Muscle of leg (tissue), 16 donors: ENCODE measurements at places on chromosomes 2 and 18. TPM values are rescaled to one million over a fixed set of nuclear protein-coding genes. Genes with fewer than 3 reads are reported as not detected.

Gene CPS1
- 2.1 TPM for total RNA-seq

Gene ALK
- 0.04 TPM for total RNA-seq

Gene EFHD1
- 7.0 TPM for total RNA-seq

Gene MCEE
- 32.8 TPM for total RNA-seq

Gene DSG1
- not detected for total RNA-seq

Gene RUFY4
- 0.27 TPM for total RNA-seq

Gene KRTCAP3
- total RNA-seq: 0.53 TPM

Gene SSB
- 76.4 TPM for total RNA-seq

Gene SGPP2
- total RNA-seq: not detected

Gene DBI
- total RNA-seq: 179 TPM

Gene ITPRIPL1
- 4.4 TPM for total RNA-seq

Gene ATG9A
- 13.7 TPM for total RNA-seq

Gene MC5R
- 2.9 TPM for total RNA-seq

Gene LCLAT1
- 9.9 TPM for total RNA-seq

Gene ERLEC1
- 50.9 TPM for total RNA-seq

Gene NFATC1
- 7.0 TPM for total RNA-seq

Gene RAX
- not detected for total RNA-seq

Gene SIX3
- not detected for total RNA-seq

Gene C18orf54
- total RNA-seq: 4.4 TPM

Gene DPP4
- total RNA-seq: 13.4 TPM

Gene TMBIM1
- 81.5 TPM for total RNA-seq

Gene ACMSD
- not detected for total RNA-seq

Gene SLC5A7
- 0.22 TPM for total RNA-seq

Gene MC2R
- 0.18 TPM for total RNA-seq

Gene TMEM169
- 2.8 TPM for total RNA-seq

Gene PPP1R1C
- total RNA-seq: 0.40 TPM

Gene RAD51AP2
- total RNA-seq: under 0.01 TPM

Gene RTKN
- 46.1 TPM for total RNA-seq

Gene LYPD6
- 2.0 TPM for total RNA-seq

Gene SLC9A4
- total RNA-seq: 0.04 TPM

Gene PCARE
- total RNA-seq: 0.09 TPM

Gene ID2
- total RNA-seq: 39.7 TPM

Gene CIB4
- total RNA-seq: not detected

Gene MOGAT1
- not detected for total RNA-seq

Gene GPR55
- total RNA-seq: not detected

Gene EMX1
- not detected for total RNA-seq

Gene SYT4
- 0.13 TPM for total RNA-seq

Gene ICA1L
- total RNA-seq: 12.1 TPM
